GM10248 (cell line): ENCODE measurements at places on chromosomes 6 and 20.
A peak's percentile ranks its signal among the peaks of the same experiment; 100 is the strongest.

- peak; percentile 60 for DNase-seq
Measured at GRCh38 chr6:150004101-150004782, 21.1 kb downstream of the RAET1L start.

DNA sequence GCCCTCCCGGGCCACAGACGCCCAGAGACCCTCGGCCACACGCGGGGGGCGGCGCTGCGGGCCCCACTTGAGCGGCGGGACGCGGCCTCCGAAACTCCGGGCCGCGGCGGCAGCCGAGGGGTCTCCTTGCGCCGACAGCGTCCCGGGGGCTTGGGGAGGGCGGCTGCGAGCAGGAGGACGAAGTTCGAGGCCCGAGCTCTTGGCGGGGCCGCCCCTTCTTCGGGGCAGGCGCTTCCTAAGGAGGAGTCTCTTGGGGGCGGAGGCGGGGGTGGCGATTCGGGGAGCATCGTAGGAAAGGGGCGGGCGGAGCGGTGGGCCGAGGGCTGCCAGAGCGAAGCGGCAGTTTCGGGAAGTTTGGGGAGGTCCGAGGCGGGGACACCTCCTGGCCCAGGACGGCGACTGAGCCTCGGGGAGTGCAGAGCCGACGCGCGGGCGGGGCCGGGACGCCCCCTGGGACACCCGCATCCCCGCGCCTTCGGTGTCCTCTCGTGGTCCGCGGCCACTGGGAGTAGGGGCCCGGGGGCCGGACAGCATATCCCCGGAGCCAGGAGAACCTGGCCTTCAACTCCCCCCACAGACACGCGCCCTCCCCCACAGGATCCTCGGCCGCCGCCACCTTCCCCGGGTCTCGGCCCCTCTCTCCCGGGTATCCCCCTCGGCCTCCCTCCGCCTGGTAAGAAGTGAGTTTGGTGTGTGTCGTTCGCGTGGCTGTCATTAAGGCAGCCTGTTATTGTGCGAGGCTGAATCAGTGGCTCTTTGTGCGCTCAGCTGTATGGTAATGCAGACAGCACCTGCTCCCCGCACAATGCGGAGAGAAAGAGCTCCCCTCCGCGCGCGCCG is 613 bp upstream of the DLL1 start:
- DNase-seq = peak; percentile 61

DNA sequence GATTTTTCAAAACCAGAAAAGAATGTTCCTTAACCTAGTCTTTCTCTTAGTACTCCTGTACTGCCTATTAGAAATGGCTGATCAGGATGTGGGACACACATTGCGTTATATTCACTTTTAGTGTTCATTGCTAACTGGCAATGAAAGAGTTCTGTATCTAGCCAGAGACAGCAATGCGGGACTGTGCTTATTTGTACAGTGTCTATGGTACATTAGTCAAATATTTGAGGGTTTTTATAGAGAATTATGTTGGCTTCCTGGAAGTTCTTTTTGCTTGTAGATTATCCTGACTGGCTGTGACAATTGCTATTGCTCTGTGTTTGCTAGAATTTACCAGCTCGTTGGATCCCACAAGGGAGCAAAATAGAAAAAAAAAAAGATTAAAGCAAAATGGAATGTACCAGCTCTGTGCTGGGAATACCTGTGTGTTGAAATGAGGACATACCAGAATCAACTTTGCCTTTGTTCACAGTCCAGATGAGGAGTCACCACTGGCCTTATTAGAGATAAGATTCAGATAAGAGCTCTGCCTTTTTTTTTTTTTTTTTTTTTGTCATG is 22.4 kb upstream of the IFNGR1 start:
- no peak for DNase-seq

DNA sequence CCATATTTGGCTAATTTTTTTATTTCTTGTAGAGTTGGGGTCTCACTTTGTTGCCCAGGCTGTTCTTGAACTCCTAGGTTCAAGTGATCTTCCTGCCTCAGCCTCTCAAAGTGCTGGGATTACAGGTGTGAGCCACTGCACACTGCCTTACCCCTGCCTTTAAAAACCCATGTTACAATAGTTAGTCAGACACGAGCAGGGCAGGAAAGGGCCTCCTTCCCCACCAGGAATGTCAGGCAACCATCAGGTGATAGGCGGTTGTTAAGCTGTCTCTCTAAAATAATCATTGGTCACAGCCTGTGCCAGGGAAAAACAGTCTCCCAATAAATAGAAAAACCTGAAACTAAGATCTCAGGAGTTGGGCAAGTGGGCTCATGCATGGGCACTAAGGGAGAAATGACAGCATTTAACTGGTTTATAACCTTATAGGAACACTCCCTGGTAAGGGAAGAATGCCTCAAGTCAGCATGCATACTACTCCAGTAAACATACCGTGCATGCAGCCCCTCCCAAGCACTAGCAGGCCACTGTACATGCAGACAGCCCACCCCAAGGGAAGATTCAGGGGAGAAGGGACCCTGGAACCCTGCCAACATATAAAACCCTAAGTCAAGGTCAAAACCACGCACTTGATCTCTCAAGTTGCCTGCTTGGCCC is 8.4 kb downstream of the OR2H2 start:
- no peak for DNase-seq

DNA sequence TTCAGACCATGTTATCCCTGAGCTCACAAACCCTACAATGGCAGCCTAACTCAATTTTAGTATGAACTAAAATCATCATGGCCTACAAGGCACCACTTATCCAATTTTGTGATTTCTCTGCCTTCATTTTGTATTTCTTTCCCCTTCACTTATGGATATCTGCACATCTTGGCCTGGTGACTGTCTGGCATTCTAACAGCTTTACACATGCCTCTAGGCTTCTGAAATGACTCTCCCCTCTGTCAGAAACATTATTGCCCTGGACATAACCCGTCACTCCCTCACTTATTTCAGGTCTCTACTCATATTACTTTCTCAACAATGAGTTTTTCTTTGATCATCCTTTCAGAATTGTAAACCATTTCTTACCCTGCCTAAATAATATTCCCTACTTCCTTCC is 89.2 kb upstream of the THEMIS start:
- DNase-seq = no peak

GRCh38 chr6:31729979-31730630 is 1.0 kb upstream of the DDAH2 start:
- peak; percentile 83 for DNase-seq

GRCh38 chr6:36660771-36661471 is 17.6 kb upstream of the CDKN1A start:
- no peak for DNase-seq

DNA sequence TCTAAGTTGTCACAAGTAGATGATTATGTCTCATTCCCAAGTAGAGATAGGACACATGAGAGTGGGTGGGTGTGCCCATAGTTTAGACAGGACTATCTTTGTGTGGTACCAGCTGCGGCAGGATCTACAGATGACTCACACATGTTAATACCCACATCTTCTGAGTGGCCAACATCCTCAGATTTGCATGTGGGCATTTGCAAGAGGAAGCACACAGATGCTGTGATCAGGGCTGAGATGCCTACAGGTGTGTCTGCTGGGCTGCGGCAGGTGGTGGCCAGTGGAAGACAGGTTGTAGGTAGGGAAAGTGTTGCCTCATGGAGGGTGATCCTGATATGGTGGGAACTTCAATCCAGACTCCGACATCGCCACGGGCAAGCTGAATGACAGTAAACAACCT is 50.8 kb downstream of the UTRN start:
- DNase-seq = no peak

DNA sequence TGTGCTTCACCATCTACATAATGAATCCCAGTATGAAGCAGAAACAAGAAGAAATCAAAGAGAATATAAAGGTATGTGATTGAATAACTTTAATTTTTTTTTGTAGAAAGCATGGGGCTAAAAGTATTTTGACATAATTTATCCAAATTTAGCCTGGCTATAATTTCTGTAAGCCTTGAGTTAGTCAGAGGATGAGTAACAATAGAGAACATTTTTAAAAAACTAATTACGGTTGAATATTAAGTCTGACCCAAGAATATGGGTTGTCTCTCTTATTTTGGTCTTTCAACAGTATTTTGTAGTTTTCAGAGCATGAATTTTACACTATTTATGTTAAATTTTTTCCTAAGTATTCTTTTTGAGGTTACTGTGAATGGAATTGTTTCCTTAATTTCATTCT is 2.5 kb downstream of the GMNN start:
- no peak for DNase-seq

GRCh38 chr20:33005908-33006775 is 1.4 kb upstream of the BPIFB2 start:
- DNase-seq = no peak

DNA sequence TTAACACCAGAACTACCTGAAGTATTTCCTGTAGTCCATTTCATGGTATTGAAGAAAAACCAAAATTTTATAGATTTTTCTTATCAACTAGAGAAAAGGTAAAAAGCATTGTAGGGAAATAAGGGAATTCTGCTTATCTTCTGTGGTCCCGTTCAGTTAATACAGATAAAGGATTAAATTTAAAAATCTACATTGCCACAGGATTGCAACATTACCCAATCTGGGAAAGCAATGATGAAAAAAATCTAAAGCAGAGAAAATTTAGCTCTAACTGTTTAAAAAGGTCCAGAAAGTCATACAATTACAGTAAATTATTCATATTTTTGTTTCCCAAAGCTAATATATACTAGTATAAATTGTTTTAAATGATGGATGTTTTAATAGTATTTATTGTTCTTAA is 18.0 kb downstream of the POLH start:
- no peak for DNase-seq

- no peak for DNase-seq
Measured at GRCh38 chr6:37636116-37636515, 61.6 kb downstream of the MDGA1 start.

GRCh38 chr6:26156105-26156849 is 69.0 kb downstream of the HFE start:
- peak; percentile 89 for DNase-seq

DNA sequence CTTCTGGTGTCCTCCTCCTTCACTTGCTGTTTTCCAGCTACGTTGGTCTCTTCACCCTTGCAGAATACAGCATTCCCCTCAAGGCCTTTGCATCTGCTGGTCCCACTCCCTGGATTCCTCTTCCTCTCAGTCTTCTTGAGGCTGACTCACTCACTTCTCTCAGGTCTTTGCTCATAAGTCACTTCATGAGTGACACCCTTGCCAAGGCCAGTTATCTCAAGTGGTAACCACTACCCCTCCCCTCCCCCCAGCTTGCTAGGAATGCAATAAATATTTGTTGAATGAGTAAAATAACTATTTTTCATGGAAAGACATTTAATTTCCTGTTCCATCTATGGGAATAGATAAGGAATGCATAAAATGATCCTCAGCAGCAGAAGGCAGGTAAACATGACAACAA is 131.7 kb downstream of the PLCB4 start:
- no peak for DNase-seq

DNA sequence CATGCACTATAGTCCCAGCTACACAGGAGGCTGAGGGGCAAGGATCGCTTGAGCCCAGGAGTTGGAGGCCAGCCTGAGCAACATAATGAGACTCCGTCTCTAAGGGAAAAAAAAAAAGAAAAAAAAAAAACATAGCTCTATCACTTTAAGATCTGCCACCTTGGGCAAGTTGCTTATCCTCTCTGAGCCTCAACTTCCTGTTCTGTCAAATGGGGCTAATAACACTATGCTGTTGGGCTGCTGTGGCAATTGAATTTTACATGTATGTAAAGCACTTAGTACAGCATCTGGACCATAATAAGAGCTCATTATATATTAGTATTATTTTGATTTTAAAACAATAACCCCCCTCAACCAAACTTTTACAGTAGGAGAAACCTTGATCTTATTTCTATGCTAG is 141.5 kb downstream of the ATXN1 start:
- DNase-seq = no peak

- DNase-seq = no peak
Measured at GRCh38 chr6:101700655-101701054, 307.1 kb downstream of the GRIK2 start.

DNA sequence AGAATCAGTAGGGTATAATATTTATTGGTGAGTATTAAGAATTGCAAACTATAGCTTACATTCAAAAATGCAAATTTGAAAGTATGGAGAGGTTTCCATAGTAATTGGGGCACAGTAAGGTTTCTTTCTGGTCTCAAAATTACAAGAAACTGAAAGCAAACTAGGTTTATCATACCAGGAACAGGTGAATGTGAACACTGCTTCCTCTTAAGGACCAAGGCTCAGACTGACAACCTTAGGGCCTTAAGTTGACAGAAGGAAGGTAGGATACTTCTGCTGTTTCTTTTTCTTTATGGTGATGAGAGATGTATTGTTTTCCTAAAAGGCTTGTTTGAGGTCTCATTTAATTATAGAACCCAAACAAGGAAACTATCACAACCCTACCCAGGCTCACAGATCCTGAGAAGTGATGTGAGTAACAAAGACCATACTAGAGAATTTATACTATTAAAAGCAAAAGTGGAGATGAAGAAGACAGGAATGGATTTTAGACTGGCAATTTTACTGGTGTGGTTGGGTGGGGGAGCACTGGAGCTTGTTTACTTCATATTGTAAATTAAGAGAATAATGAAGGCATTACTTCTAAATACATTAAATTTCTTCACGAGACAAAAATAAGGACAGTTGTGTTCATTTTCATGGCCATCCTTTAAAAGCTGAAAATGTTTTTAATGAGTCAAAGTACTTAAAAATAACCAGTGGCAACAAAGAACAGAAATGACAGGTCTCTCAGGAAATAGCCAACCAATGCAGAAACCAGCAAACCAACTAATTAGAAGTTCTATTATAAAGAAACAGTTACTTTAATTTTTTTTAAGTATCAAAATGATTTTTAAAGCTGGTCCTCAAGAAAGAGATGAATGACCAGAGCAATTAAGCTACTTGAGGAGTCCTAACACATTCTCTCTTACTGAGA is 21.3 kb downstream of the STAU1 start:
- DNase-seq = peak; percentile 50

GRCh38 chr6:148249160-148249559 is 93.5 kb upstream of the SASH1 start:
- no peak for DNase-seq

DNA sequence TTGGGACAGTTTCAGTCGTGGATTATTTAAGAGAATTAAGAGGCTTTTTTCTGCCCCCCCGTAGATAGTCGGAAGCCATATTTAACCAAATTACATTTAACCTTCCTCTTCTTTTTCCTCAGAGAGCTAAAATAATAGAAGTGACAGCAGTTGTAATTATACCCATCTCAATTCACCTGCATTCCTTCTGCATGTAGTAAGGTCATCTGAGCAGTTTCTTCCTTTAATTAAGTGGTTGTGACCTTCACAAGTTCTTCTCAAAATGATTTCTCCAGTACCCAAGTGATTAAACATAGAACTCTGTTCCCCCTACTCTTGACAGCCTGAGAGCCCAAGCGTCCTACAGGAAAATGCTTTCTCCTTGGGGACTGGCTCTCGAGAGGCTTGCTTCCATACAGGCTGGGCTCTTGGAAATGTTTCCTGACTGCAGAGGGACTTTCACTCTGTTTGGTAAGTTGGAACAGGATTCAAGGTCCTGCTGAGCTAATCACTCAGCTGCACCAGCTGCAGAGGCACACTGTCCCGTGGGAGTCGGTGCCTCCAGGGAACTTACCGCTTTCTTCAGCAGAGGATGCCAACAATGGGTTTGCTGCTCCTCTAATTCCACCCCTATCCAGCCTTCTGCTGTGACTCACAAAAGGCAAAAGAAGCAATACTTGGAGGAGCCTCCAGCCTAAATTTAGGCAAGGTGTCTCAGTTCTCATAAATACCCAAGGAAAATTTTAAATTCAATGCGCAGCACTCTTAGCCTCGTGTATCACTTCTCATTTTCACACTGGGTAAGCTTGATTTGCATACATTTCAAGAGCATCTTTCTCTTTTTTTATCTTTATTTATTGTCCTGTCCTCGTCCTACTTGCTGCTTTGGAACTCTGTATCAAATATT is 414.9 kb downstream of the KIF16B start:
- peak; percentile 21 for DNase-seq
